Gastrocnemius medialis (tissue), 4 donors: ENCODE measurements at places on chromosomes 7 and 10.

DNA sequence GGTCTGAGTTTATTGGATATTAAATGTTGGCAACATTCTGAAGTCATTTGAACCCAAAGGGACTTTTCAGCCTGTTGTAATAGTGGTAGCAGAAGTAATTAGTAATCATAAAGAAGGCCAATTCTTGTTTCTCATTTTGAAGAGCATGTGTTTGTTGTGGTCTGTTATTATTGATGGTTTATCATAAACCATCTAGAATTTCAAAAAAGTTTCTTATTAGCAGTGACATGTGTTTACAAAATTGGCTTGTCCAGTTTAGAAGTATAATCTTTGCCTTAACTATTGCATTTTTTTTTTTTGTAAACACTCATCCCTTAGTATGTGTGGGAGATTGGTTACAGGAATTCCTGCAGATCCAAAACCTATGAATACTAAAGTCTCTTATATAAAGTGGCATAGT lies 177.8 kb downstream of the BBS9 start:
- no peaks in the 10 kb centered on the region for H3K36me3 ChIP-seq
- no peak overlapping the region for H3K27ac ChIP-seq
- no peak overlapping the region for H3K4me3 ChIP-seq
- H3K4me1 ChIP-seq, result no peaks in the 10 kb centered on the region
- DNase-seq, result no peak
- no peaks in the 10 kb centered on the region for H3K27me3 ChIP-seq

- H3K27me3 ChIP-seq, result no peaks in the 10 kb centered on the region
- no peak overlapping the region for H3K27ac ChIP-seq
- no peaks in the 10 kb centered on the region for H3K36me3 ChIP-seq
Observed at GRCh38 chr10:111273235-111273634, 196.4 kb downstream of the ADRA2A start.

DNA sequence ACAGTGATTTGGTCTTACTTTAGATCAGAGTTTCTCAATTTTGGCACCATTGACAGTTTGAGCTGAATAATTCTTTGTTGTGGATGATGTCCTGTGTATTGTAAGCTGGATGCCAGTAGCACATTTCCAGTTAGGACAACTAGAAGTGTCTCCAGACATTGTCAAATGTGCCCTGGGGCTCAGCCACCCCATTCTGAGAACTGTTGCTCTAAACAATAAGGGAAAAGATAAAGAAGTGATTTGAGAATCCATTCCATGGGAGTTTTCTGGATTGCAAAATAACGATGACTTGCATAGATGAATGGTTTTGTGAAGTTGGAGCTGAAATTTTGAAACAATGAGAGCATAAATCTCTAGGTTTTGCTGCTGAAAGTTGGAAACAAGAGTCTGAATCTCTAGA lies 44.6 kb downstream of the NUP205 start:
- no peak for DNase-seq
- H3K27me3 ChIP-seq, result no peaks in the 10 kb centered on the region
- H3K4me3 ChIP-seq, result no peak overlapping the region
- no peaks in the 10 kb centered on the region for H3K36me3 ChIP-seq
- no peak overlapping the region for H3K27ac ChIP-seq
- no peaks in the 10 kb centered on the region for H3K4me1 ChIP-seq

DNA sequence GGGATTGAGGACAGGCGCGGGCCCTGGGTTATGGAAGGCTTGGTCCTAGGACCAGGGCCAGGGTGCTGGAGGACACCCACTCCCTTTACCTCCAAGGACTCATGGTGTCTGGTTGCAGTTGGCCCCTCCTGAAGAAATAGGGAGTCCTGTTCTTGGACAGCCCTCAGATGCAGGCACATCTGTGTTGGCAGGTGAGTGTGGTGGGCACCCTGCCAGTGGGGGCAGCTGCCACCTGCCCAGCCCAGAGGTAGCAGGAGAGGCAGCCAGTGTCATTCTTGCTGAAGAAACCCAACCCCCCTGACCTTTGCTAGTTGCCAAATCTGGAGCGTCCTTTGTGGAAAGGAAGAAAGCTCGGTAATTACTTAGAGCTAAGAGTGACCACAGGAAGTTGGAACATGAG lies 8.3 kb downstream of the GALNT17 start:
- DNase-seq, result peak; percentile 5
- H3K4me1 ChIP-seq, result peaks cover 3% of the 10 kb centered on the region
- H3K4me3 ChIP-seq, result no peak overlapping the region
- peak overlapping the region; percentile 41 for H3K27ac ChIP-seq
- no peaks in the 10 kb centered on the region for H3K36me3 ChIP-seq
- H3K27me3 ChIP-seq, result no peaks in the 10 kb centered on the region

DNA sequence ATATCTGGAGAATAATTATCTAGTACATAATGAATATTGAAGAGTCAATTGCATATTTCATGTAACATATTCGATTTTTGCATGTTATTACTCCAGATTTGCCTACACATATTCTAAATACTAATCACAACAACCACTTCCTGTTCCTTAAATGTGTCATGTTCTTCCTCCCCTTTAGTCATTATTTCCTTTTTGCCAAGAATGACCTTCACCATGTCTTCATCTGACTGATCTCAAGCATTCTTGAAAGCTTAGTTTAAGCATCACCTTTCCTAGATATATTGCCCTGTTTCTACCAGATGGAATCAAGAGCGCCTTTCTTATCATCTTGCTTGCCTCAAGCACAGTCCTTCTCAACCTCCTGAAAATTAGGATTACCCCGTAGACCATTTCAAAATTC lies 23.5 kb upstream of the MEOX2 start:
- H3K4me1 ChIP-seq, result no peaks in the 10 kb centered on the region
- H3K27ac ChIP-seq, result no peak overlapping the region
- H3K36me3 ChIP-seq, result no peaks in the 10 kb centered on the region
- no peak for DNase-seq
- H3K27me3 ChIP-seq, result no peaks in the 10 kb centered on the region
- no peak overlapping the region for H3K4me3 ChIP-seq

GRCh38 chr10:49613882-49614241 lies at the start of gene CHAT:
CHAT (plus strand) TSS chr10:49614037; CDS start chr10:49614190, 153 bp downstream.
- no peak for DNase-seq
- no peak within 1 kb of the TSS for H3K4me3 ChIP-seq
- no peaks in the 10 kb centered on the region for H3K4me1 ChIP-seq
- H3K27me3 ChIP-seq, result peaks cover 69% of the 10 kb centered on the region
- H3K27ac ChIP-seq, result no peak within 1 kb of the TSS

DNA sequence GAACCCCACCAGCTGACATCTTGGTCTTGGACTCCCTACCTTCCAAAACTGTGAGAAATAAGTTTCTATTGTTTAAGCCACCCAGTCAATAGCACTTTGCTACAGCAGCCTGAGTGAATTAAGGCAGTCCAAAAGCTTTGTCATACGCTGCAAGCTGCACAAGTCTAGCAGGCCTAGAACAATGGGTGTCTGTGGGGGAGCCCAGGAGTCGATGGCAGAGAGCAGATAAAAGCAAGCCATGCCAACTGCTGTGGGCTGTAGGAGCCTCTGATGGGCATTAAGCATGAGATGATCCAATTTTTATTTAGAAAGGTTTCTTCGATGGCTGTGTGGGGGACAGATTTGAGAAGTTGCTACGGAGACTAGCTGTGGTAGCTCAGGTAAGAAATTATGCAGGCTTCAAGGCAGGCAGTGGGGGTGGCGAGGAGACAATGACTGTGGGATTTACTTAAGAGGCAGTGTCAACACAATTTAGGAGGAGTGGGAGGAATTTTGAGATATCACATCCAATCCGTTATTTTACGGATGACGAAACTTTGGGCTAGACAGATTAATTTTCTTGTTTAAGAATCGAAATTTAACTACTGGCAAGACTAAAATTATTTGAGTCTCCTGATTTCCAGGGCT lies 110.4 kb downstream of the NRCAM start:
- H3K27ac ChIP-seq, result no peak overlapping the region
- no peak overlapping the region for H3K4me3 ChIP-seq
- H3K27me3 ChIP-seq, result no peaks in the 10 kb centered on the region
- no peaks in the 10 kb centered on the region for H3K36me3 ChIP-seq
- H3K4me1 ChIP-seq, result no peaks in the 10 kb centered on the region
- DNase-seq, result no peak

DNA sequence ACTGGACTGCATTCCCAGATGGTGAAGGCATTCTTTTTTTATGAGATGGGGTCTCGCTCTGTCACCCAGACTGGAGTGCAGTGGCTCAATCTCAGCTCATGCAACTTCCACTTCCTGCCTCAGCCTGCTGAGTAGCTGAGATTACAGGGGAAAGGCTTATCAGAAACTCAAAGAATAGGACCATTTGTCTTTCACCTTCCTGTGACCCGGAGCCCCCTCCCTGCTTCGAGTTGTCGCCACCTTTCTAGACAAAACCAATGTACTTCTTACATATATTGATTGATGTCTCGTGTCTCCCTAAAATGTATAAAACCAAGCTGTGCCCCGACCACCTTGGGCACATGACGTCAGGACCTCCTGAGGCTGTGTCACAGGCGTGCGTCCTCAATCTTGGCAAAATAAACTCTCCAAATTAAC lies 1.8 kb upstream of the METTL27 start:
- DNase-seq, result no peak
- no peak overlapping the region for H3K4me3 ChIP-seq
- no peaks in the 10 kb centered on the region for H3K27me3 ChIP-seq
- no peaks in the 10 kb centered on the region for H3K36me3 ChIP-seq
- peaks cover 7% of the 10 kb centered on the region for H3K4me1 ChIP-seq

DNA sequence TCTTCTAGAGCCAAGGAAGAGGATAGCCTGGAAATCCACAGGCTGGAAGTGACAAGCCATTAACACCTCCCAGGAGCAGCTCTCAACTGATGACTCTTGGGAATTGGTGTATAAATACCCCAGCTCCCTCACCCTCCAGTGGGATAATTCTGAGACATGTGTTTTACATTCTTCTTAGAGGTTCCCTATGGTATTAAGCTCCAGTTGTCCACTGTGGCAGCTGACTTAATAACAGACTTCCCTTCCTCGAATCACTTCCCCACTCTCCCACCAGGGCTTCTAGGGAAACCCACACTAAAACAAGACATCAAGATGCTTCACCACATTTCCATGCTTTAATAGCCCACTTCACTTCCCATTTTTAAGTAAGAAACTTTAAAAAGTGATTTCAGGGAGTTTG lies 47.2 kb downstream of the FAM107B start:
- no peaks in the 10 kb centered on the region for H3K4me1 ChIP-seq
- no peak overlapping the region for H3K27ac ChIP-seq
- no peak for DNase-seq

DNA sequence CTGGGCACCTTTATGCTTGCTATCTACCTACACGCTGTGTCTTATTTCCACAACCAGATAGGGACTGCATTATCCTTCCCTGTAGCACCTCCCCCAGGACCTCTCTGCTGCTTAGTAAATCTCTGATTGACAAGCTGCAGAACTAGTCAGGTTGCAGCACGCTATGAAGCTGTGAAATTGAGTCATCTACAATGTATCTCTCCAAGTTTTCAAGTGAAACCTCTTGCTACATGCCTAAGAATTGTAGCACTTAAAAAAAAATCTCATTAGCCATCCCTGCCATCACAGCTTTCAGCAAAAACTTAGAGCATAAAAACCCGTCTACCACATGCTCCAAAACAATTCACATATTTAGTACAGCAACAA lies 69.7 kb upstream of the FGFR2 start:
- H3K4me3 ChIP-seq, result no peak overlapping the region
- no peaks in the 10 kb centered on the region for H3K27me3 ChIP-seq
- no peaks in the 10 kb centered on the region for H3K36me3 ChIP-seq
- no peak for DNase-seq
- H3K27ac ChIP-seq, result no peak overlapping the region
- H3K4me1 ChIP-seq, result peaks cover 5% of the 10 kb centered on the region

DNA sequence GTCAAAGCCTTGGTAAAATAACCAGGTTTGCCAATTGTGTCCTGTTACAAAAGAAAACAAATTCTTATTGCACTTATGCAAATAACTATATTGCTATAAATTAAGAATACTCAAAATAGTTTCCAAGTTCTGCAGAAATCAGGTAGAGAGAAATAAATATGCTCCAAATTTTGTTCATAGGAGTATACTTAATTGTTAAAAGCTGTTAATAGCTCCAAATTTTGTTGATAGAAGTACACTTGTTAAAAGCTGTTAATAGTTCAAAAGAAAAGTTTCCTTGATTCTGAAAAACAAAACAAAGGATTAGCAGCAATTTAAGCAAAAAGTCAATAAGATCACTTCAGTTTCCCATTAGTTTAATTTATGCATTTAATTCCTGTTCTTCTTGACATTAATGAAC lies 46.4 kb upstream of the ZNF138 start:
- no peak overlapping the region for H3K4me3 ChIP-seq
- DNase-seq, result no peak
- H3K4me1 ChIP-seq, result no peaks in the 10 kb centered on the region
- no peaks in the 10 kb centered on the region for H3K27me3 ChIP-seq
- H3K36me3 ChIP-seq, result no peaks in the 10 kb centered on the region

DNA sequence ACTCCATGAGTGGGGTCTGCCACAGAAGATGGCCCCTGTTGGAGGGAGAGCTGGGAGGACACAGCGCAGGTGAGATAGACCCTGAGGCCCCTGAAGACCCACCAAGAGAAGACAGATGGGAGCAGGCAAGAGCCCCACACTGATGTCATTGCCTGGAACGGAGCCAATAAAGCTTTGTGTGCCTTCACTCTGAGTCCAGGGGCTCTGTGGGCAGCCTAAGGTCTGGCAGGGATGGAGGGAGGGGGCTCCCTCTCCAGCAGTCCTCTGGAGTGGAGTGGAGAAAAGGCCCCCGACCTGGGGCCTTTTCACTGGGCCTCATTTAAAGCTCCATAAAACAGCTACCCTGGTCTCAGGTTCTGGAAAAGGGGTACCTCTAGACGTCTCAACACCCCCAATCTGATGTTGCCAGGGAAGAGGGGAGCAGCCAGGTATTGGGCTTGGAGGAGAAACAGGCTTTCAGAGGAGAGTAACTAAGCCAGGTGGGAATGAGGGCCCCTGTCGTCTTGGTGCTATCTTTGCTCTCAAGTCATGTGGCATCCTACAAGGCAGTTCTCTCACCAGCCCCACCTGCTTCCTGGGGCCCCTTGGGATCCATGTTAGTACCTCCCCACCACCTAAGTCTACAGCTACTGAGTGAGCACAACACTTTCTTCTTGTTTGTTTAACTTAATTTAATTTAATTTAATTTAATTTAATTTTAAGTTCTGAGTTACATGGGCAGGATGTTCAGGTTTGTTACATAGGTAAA lies 1.4 kb downstream of the C10orf62 start:
- peaks cover 17% of the 10 kb centered on the region for H3K4me1 ChIP-seq
- H3K27me3 ChIP-seq, result no peaks in the 10 kb centered on the region
- H3K36me3 ChIP-seq, result no peaks in the 10 kb centered on the region
- no peak for DNase-seq
- no peak overlapping the region for H3K27ac ChIP-seq
- H3K4me3 ChIP-seq, result no peak overlapping the region

DNA sequence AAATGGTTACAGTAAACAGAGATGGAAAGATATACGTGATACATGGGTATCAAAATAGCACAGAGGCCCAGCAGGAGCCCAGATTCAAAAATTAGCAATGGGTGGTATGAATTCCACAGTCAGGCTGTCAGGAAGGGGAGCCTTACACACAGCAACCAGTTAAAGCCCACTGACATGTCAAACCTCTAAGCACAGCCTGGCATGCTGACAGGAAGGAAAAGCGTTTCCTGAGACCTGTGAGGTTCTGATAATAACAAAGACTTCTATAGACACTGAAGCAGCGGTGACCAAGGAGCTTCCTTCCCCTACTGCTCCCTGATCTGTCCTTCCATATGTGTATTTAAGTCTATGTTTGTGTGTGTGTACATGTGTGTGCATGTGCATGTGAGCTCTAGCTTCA lies 89.9 kb downstream of the PHYHIPL start:
- H3K4me1 ChIP-seq, result peaks cover 23% of the 10 kb centered on the region
- no peaks in the 10 kb centered on the region for H3K27me3 ChIP-seq
- no peak for DNase-seq
- no peak overlapping the region for H3K27ac ChIP-seq

GRCh38 chr7:157309988-157310668 lies 26.7 kb upstream of the DNAJB6 start:
- H3K36me3 ChIP-seq, result no peaks in the 10 kb centered on the region
- H3K4me1 ChIP-seq, result no peaks in the 10 kb centered on the region
- no peak for DNase-seq
